ENCODE measurements at places on chromosomes 6 and 20.

DNA sequence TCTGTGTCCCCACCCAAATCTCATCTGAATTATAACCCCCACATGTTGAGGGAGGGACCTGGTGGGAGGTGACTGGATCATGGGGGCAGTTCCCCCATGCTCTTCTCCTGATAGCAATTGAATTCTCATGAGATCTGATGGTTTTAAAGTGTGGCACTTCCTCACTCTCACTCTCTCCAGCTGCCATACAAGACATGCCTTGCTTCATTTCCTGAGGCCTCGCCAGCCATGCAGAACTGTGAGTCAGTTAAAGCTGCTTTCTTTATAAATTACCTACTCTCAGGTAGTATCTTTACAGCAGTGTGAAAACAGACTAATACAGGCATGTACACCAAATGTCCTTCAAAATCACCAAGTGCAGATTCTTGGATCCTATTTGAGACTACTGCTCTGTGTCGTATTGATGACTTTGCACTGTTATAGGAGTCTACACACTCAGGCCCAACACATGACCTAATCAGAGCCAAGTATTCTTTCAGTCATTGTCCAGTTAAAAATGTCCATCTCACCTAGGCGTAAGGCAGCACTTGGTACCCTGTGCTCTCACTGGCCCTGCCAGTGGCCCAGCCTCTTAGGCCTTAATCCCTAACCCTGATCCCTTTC is 52.8 kb upstream of the UST start:
- DNase-seq: no peak

DNA sequence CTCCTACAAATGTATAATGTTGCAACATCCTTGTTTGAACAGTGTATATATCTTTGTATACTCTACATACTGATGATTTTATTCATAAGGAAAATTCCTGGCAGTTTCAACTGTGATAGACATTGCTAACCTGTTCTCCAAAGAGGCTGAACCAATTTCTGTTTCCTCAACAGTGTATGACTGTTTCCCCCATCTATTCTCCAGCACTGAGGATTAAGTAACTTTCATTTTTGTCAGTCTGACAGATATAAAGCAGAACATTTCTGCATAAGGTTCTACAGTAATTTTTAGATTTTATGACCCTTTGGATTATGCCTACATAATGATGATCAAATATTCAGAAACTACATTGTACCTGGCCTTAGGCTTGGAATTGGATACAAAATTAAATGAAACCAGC is 9.9 kb downstream of the PPP1R16B start:
- DNase-seq: no peak

- DNase-seq: no peak
Observed at GRCh38 chr20:48002517-48002970, 217.3 kb upstream of the SULF2 start.

DNA sequence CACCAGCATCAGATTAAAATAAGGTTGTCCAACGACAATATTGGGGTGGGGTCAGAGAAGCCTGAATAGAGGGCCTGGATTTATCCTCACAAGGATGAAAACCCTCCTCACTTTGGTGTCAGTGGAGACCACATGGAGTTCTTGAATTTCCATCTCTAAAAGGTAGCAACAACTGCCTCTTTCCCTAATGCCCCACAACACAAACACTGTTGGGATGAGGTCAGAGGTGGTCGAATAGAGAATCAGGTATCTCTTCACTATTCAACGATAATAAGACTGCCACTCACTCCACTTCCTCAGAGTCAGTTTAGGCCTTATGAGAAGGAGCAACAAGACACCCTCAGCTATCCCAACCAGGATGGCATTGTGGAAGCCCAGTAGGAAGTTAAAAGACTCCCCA is 596.1 kb downstream of the HTR1B start:
- DNase-seq: no peak

DNA sequence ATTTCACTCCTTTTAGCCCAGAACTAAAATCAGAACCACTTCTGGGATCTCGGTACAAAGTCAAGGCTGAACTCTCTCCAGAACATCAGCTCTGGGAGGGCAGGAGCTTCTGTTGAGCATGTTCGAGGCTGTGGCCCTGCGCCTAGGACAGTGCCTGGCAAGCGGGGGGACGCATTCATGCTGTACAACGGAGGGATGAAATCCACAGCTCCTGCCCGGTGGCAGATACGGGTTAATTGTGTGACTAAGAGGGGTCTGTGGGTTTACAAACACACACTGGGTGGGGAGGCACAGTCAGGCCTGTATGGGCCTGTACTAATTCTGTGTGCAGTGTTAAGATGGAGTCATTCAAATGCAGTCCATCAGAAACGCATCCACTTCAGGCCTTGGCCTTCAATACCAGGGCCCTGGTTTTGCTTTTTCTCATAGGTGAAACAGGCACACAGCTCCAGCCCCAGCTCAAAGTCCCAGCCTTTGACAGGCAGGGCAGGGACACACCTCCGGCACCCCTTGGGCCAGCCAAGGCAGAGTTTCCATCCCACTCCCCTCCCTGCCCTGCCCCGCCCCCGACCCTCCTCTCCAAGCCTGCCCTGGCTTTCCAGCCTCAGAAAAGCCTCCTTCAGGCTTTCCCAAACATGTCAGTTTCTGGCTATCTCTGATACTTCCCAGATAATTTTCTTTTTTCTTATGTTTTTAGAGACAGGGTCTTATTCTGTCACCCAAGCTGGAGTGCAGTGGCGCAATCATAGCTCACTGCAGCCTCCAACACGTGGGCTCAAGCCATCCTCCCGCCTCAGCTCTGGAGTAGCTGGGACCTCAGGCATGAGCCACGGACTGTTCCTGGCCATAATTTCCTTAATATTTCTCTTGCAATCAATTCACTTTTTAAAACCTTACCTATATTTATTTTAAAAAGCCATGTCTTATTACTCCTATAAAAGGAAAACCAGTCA is 109.8 kb downstream of the SULF2 start:
- DNase-seq: no peak

DNA sequence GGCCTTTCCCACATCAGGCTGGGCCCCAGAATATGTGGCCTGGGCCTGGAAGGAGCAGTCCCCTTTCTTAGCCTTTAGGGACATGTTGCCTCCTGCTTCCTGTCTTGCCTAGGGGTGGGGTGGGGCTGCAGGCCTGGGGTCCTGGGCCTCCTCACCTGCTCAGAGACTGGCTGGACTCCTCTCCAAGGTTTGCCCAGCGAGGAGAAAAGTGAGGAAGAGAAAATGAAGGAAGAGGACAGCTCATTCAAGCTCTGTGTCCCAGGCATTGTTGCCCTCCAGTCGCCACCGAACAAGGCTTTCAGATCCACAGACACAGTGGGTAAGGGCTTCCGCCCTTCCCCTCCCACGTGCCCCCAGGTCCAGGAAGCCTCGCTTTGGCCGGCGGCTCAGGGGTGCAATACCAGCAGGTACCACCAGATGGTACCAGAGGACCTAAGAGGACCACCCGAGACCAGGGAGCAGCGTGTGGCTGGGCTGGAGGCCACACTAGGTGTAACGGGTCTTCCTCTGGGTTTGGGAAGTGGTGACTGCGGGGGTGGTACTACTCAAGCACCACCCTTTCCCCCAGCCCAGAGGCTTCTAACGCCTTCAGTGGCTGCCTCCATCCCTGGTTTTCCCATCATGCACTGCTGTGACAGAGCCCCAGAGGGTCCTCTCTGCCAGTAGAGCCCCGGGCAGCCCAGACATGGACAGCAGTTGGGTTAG is 5.5 kb upstream of the BAK1 start:
- DNase-seq: no peak

DNA sequence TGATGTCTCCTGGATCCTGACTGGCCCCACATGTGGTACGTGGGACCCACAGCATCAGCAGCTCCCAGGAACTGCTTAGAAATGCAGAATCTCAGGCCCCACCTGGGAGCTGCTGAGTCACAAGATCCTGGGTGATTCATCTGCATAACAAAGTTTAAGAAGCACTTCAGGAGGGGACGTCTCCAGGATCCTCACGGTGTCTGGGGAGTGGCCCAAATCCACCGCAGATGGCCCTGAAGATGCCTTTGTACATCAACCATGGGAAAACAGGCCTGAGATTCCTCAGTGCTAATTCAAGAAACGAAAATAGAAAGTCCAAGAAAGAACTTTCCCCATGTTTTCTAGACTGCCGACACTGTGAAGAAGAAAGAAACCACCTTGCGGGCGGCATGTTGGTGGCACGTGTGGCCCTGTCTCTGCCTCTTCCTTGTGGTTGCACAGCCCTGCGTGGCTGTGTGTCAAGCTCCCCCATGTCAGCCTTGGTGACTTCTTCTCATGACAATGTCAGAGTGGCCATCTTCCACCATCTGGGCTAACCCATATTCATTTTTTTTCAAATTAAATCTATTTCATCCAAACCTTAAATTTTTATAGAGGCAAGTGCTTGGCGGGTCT is 26.1 kb downstream of the RRBP1 start:
- DNase-seq: no peak

DNA sequence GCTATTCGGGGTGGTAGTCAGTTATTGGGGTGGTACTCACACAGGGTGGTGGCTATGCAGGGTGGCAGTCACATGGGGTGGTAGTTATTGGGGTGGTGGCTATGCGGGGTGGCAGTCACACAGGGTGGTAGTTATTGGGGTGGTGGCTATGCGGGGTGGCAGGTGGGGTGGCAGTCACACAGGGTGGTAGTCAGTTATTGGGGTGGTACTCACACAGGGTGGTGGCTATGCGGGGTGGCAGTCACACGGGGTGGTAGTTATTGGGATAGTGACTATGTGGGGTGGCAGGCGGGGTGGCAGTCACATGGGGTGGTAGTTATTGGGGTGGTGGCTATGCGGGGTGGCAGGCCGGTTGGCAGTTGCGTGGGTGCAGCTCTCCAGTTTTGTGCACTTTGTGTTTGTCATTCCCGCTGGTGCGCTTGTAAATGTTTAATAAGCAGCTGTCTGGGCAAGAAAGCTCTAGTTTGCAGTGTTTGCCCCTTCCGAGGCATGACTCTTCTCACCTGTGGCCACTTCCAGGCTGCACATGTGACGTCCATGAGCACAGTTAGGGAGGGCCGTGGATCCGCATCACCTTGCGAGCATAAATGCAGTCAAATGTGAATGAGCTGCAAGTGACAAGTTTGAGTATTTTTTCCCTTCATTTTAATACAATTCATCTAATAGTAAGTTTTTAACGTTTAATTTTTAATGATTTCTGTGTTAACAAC is 219.0 kb upstream of the CST7 start:
- DNase-seq: no peak

DNA sequence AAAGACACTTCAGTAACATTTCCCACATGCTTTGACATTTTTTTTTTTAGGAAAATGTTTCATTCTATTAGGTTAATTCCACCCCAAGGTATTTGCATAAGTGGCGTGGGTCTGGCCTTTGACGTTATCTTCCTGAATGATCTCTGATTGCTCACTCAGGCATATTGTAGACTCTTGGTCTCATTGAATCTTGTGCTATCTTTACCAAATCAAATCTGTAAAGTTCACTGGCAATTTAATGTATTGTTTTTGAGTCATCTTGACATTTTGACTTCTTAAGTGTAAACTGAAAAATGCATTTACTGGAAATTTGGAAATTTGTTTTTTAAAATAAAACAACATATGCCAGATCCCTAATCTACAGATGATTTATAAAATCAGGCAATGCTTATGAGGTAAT is 16.0 kb upstream of the VIP start:
- no peak for DNase-seq

- DNase-seq: no peak
Observed at GRCh38 chr20:53579581-53580375, 13.9 kb downstream of the ZNF217 start.

GRCh38 chr20:51339721-51340450 is 202.6 kb downstream of the NFATC2 start:
- no peak for DNase-seq

GRCh38 chr20:6490849-6491248 is 276.6 kb upstream of the BMP2 start:
- no peak for DNase-seq

DNA sequence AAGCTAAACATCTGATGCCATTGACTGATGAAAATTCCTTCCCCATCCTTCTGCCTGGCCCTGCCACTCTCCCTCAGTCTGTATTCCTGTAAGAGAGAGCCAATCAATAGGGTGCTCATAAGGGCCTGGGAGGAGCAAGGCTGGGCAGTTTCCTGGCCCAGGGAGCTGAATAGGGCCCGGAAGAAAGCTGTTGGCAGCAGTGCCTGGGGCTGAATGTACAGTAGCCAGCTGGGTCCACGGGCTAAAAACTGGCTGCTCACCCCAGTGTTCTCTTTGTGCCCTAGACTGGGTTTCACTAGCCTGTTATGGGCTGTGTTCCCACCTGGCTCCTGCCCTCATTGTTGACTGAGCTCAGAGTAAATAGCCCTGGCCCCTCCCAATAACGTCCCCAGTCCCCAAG is 1.7 kb upstream of the WFDC2 start:
- no peak for DNase-seq

- no peak for DNase-seq
Observed at GRCh38 chr6:75102301-75102700, 103.6 kb downstream of the COL12A1 start.

DNA sequence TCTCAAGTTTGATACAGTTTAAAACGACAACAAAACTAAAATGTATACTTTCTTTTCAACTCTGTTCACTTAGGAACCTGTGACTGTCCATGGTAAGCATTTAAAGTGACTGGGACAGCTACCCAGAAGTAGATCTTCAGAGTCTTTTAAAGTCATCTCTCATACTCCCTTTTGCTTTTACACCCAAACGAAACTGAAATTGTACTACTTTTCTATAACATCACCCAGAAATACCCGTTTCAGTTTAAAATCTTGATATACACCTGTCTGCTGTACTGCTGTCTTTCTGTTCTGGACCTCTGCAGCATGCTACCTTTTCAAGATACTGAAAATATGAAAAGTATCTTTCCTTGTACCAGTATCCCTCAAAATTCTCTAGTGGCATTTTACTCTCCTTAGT is 170.4 kb upstream of the THEMIS start:
- DNase-seq: no peak

DNA sequence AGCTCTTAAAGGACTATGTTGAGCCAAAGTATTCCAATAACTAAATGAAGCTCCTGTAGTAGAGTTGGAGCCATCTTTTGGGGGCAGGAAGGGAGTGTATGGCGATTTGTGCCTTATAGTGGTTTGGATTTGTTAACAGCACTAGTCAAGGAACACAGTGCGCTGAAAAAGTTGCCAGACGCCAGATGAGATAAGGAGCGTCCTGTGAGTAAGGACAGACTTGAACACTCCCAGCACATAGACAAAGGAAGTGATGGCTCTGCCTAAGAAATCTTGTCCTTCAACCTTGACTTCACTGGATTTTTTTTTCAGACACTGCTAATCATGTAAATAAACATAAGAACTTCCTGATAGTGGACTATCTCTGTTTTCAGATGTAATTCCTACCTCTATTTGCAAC is 136.9 kb downstream of the TRMT11 start:
- no peak for DNase-seq

GRCh38 chr6:28001751-28002150 is 44.7 kb downstream of the OR2B6 start:
- DNase-seq: no peak

- DNase-seq: no peak
Observed at GRCh38 chr6:166025149-166025898, 142.3 kb downstream of the TBXT start.

- DNase-seq: no peak
Observed at GRCh38 chr6:16694781-16695578, 66.3 kb downstream of the ATXN1 start.

- no peak for DNase-seq
Observed at GRCh38 chr6:156776470-156776839, 723 bp upstream of the ARID1B start.

GRCh38 chr6:147285087-147285855 is 81.1 kb downstream of the STXBP5 start:
- DNase-seq: no peak
